ENCODE measurements at places on chromosomes 2 and 18.
A peak's percentile ranks its signal among the peaks of the same experiment; 100 is the strongest.

- DNase-seq: no peak
Observed at GRCh38 chr2:107062173-107062572, 176.2 kb upstream of the ST6GAL2 start.

DNA sequence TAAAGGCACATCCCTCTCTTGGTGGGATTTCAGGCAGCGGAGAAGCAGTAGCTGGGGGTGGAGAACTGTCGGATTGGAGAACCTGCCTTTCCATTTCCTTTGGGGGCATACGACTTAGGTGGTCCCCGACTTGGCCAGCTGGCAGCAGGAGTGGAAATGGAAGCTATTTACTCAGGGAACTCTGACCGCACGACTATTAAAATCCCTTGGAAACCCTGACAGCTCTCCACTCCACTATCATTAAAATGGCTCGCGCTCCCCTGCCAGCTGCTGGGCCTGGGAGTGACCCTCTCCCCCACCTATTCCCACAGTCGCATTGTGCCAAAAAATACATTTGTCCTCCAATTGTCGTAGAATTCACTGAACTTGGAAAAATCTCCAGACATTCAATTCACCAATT lies 77.7 kb upstream of the APCDD1 start:
- DNase-seq: no peak

- DNase-seq: no peak
Observed at GRCh38 chr18:9609190-9609589, 5.2 kb downstream of the PPP4R1 start.

DNA sequence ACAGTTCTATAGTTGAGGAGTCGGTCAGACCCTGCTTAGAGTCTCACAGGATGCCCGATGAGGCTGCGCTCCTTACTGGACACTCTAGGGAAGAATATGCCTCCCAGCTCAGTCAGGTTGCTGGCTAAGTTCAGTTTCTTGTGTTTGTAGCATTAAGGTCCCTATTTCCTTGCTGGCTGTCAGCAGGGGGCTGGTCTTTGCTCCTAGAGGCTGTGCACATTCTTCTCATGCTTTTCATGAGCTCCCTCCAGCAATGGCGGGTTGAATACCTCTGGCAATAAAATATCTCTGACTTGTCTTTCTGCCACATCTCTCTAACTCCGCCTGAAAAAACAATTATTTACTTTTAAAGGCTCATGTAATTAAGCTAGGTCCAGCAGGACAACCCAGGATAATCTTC lies 79.4 kb upstream of the DNAJC10 start:
- no peak for DNase-seq

GRCh38 chr18:58792086-58792485 lies 72.6 kb upstream of the ZNF532 start:
- no peak for DNase-seq

- no peak for DNase-seq
Observed at GRCh38 chr18:67540559-67540958, 24.0 kb upstream of the DSEL start.

GRCh38 chr2:42360890-42361727 lies at the start of gene COX7A2L:
TSS of gene COX7A2L (minus strand) at chr2:42361217. CDS start at chr2:42361161, 56 bp downstream.
- peak; percentile 95 for DNase-seq

- DNase-seq: no peak
Observed at GRCh38 chr2:84319581-84319980, 139.5 kb downstream of the SUCLG1 start.

DNA sequence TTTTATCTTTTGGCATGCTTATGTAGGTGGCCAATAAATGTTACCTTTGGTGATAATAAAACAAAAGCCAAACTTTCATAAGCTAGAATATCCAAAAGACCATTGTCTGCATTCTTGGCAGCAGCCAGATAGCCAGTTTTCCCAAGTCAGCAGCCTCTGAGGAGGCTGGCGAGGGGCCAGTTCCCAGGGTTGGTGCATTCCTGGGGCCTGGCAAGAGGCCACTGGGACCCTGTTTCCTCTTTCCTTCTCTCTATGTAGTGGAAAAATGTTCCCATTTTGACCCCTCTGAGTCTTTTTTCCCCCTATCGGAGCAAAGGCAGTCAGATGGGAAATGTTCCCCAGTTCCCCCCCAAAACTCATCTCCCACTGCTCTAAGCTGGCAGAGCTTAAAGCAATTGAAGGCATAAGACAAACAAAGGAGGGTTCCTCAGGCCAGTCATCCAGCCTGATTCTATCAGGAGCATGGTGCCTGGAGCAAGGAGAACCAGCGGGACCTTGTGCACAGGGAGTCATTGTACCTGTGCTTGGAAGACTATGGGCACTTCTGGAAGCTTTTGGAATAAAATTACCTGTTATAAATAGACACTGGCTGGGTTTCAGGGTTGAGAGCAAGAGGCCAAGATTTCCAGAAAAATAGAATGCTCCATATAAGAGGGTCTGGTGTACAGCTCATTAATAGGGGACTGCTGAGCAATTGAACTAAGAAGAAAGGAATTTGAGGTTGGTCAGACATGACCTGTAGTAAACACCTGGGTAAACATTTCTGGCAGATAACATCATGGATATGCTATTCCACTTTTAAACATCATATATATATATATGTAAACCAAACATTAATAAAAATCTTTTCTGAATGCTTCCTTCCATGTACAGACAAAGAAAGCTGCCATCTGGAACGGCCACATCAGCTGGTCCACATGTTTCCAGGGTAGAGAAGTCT lies 63.4 kb downstream of the NCKAP5 start:
- DNase-seq: no peak

DNA sequence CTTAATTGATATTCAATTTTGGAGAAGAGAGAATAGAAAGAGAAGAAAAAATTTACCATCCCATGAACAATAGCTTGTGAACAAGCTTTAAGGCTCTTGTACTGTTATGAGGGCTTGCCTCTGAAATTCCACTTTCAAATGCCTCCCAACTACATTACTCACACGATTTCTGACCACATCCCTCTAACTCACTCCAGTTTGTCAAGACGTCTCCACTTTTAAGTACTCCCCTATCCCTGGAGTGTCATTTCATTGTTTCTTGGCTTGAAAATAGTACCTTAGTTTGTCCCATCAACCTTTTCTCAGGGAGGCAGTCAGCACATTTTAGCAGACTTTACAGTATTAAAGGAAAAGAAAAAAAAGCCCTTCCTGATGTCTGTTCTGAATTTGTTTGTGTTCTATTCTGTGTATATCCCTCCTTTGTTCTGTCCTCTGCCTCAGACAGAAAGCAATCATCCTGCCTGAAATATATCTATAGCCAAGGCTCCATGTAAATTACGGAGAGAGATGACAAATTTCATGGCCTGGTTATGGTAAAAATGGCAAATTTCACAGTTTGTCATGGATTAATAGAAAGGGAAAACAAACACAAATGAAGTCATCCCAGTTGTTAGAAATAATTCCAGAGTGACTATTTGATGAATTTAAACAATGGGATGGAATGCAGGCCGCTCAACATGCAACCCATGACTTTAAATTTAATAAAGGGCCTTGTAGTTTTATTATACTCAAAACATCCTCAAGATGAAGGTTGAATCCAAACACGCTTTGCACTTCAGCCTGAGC lies 228.8 kb downstream of the ETAA1 start:
- no peak for DNase-seq

DNA sequence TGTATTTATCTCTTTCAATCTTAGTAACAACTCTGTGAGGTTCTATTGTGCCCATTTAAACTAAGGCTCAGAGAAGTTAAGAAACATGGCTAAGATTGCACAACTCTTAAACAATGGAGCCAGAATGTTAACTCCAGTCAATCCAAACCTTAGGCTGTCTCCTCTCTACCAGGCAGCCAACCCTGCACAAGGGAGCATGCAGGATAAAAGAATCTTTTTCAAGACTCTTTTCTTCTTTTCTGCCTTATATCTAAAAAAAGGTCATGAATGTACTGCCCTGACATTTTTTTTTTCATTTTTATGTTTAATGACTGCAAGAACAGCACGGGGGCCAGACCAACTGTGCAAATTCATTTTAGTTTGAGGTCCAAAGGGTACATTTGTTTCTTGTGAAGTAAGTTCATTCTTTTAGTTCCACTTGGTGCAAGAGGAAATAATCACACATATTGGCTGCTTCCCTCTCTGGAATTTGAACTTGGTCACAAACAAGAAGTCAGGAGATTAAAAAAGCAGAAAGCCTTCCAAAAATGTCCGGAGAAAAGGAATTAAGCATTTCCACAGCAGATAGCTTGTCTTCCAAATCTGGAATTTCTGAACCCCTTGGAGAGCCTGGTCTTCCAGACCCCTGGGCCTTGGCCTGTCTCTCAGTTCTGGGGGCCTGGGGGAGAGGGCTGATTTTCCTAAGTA lies 96.0 kb upstream of the RIOK3 start:
- DNase-seq: no peak

GRCh38 chr2:38515155-38516074 lies 87.3 kb downstream of the HNRNPLL start:
- DNase-seq: no peak

DNA sequence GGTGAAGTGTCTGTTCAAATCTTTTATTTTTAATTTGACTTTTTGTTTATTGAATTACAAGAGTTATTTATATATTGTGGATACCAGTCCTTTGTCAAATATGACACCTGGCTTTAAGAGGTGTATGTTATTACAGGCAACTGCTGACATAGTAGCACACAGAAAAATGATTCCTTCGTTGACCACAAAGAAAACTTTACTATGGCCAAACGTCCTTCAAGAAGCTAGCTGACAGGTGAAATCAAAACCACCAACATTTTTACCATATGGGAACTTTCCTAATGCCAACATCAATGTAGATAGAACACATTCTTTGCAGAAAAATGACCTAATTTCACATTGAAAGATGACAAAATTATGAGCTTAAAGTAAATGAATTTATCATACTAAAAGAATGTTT lies 6.4 kb upstream of the SRBD1 start:
- DNase-seq: no peak

GRCh38 chr2:80016171-80016570 lies 288.4 kb downstream of the LRRTM1 start:
- DNase-seq: no peak

DNA sequence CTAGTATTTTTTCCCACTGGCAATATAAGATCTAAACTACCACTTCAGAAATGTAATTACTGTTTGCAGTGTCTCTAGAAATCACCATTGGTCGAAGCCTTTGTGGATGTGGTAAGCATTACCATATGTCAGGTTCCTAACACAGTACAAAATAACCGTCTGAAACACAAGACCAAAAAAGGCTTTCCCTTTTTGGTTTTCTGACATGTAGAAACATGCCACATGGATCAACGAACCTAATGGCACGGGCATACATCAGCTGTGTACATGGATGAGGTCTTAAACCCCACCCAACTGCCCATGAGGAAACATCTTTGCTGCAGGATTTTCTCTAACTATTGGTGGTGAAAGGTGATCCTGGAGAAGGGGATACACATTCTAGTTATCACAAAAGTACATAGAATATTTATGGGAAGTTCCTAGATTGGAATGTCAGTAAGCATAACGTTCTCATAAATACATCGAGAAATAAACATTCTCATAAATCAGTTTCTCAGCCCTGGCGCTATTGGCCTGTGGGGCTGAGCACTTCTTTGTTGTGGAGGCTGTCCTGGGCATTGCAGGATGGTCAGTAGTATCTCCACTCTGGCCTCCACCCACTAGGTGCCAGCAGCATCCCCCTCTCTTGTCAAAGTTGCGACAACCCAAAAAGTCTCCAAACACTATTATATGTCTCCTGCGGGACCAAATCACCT lies 9.0 kb downstream of the VIT start:
- DNase-seq: no peak

DNA sequence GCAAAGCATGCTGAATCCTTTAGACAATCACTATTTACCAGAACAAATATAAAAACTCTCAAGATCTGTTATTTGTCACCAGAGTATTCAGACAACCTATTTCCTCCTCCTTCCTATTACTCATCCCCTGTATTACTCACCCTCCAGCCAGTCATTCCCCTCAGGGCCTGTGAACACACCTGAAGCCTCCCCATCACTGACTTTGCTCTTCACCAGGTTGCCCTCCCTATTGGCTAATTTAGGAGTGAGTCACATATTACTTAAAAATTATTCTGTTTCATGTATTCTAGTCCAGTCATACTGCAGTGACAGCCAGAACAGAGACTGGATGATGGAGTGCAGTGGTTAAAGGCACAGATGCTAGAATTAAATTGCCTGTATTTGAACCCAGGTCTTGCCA lies 3.7 kb upstream of the ATG16L1 start:
- DNase-seq: peak; percentile 28

DNA sequence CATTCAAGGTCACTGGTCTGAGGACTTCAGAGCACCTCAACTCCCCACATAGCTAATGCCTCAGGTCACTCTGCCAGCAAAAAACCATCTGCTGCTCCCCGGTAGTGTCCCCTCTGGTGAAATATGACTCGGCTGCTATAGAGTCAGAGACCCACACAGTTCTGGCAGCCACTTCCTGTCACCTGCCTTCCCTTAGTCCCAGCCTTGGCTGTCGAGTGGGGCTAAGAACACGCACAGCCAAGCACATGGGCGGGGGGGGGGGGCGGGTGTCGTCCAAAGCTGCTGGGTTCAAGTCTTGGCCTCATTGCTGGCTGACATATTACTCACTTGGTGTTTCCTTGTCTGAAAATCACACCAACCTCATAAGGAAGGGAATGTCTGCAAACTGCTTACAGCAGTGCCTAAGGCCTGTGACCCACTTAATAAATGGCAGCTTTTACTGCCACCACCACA lies 37.5 kb downstream of the POLR1A start:
- DNase-seq: no peak

DNA sequence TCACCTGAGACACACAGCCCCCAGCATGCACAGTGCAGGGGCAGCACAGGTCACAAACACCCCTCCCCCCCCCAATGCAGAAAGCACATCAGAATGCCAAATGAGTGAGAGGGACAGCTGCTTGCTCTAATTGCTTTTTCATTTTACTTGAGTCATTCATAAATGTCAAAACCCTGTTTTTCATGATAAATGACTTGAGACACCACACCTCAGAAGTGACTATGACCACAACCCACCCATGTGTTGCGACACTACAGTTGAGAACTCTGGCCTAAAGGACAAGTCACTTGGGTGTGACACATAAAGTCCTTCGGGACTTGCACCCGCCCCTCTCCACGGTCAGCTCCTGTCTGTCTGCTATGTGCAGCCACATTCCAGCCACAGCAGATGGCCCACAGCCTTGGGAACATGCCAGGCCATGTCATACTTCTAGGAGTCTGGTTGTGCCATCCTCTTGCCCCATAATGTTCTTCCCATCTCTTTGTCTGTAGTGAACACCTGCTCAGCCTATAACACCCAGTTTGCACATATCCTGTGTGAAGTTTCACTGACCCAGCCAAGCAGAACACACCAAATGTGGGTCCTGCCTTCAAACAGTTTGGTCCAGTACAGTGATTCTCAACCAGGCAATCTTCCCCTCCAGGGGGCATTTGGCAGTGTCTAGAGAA lies 30.2 kb upstream of the RIOK3 start:
- no peak for DNase-seq

- no peak for DNase-seq
Observed at GRCh38 chr2:158651358-158652057, 143.6 kb upstream of the DAPL1 start.

DNA sequence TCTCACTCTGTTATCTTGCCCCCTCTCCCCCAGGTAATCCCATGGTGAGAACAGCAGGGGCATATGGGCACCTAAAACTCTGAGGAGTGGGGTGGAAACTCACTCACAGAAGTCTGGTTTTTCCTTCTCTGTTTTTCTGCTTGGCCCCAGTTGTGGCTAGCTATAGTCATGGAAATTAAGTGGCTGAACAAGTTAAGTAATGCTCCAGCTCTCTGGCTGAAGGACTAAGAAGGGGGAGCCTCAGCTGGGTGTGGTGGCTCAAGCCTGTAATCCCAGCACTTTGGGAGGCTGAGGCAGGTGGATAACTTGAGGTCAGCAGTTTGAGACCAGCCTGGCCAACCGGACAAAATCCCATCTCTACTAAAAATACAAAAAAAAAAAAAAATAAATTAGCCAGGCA lies 261.0 kb downstream of the TPGS2 start:
- DNase-seq: no peak
